ENCODE measurements at places on chromosomes 5 and 9.

- DNase-seq, result no peak
These were observed 276.0 kb upstream of the MPDZ start for GRCh38 chr9:13555516-13555915.

GRCh38 chr9:38318759-38319495 is 73.6 kb upstream of the ALDH1B1 start:
- DNase-seq, result peak; percentile 61

DNA sequence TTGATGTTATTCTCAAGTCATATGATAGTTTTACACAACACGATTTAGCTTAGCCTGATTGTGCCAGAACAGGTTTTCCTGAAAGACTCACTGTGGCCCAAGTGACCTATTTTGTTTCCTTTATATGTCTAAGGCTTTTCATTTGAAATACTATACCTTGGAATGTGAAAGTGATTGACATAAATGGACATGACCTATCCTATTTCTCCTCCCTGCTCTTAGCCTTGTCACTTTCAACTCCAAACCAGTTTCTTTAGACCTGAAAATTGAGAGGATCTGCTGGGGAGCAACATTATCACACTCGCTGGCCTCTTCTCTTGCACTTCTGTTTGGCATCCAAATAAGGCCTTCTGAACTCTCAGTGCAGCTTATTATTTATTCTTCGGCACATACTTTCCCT is 496.8 kb downstream of the MAT2B start:
- DNase-seq, result peak; percentile 29

DNA sequence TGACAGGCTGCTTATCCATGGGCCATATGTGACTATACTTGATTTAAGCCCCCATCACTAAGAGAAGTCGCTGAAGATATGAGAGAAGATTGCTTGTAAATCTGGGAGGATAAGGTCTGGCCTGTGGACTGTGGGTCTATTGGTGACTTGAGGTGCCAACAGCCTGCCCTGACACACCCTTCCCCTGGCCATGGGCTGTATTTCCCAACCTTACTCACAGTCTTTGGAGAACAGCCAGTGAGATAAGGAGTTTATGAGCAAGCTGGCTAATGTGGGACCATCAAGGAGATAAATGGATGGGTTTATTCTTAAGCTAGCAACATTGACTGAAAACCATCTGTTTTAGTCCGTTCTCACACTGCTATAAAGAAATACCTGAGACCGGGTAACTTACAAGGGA is 231.3 kb downstream of the ZSWIM6 start:
- DNase-seq, result peak; percentile 44

DNA sequence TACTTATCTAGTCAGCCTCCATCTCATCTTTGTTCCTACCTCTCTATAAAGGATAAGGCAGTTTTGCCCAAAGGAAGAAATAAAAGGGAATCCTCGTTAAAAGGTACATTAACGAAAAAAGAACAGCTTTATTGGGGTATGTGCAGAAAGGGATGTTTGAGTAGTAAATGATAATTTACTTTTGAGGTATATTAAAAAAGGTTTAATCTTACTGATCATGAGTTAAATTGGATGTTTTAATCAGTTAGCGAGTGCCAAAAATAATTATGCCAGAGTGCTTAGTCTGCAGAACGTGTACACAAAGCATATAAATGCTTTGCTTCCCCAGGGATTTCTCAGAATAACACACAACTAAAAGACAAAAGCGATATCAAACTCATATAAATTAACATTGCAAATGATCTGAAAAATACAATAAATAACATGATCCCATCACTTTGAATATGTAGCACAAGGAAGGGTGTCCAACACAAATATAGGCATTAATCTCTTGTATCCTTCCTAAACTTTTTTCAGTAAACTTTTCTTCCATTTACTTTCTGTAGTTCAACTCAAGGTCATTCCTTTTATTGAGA is 865.0 kb downstream of the NR2F1-AS1 start:
- no peak for DNase-seq

DNA sequence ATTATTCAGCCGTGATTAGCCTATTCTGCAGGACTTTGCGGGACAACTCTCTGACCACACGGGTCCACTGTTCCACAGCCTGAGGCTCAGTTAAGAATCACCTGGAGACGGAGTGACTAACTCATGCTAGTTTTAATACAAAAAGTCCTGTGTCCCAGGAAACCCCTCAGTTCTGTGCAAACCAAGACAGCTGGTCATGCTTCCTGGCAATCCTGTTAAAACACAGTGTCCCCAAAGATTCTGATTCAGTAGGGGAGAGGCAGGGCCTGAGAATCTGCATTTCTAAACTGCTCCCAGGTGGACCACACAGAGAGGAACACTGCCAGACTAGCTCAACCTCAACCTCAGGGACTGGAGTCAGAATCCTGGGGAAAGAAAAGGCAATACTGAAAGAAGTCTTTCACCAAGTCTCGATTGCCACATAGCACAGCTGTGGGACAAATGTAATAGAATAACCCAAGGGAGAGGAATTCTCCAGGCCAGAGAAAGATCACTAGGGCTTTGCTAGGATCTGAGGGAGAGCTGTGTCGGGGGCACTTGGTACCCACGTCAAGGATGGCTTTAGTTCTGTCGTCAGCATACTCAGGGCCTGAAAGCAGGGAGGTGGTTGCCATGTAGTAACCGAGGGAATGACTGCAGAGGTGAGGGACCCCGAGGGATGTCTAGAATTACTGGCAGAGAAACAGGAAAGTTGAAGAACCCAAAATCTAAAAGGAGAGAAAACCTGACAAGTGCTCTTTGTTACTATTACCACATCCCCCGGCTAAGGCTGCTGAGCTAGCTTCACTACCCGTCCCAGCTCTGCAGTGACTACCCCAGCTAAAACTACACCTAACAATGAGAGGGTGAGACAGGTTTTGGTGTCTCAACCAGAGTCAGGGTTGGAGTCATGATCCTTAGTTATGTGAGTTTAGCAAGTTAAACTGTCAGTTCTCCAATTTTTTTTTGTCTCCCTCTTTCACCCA is 8.6 kb downstream of the SUSD1 start:
- DNase-seq, result peak; percentile 55

- no peak for DNase-seq
These were observed 263.9 kb downstream of the NR3C1 start for GRCh38 chr5:143139585-143139984.

GRCh38 chr5:174622067-174622466 is 102.3 kb upstream of the MSX2 start:
- DNase-seq, result no peak

All from iris pigment epithelial cell (primary cell).